ENCODE measurements at places on chromosomes 5 and 9.
A peak's percentile ranks its signal among the peaks of the same experiment; 100 is the strongest.

DNA sequence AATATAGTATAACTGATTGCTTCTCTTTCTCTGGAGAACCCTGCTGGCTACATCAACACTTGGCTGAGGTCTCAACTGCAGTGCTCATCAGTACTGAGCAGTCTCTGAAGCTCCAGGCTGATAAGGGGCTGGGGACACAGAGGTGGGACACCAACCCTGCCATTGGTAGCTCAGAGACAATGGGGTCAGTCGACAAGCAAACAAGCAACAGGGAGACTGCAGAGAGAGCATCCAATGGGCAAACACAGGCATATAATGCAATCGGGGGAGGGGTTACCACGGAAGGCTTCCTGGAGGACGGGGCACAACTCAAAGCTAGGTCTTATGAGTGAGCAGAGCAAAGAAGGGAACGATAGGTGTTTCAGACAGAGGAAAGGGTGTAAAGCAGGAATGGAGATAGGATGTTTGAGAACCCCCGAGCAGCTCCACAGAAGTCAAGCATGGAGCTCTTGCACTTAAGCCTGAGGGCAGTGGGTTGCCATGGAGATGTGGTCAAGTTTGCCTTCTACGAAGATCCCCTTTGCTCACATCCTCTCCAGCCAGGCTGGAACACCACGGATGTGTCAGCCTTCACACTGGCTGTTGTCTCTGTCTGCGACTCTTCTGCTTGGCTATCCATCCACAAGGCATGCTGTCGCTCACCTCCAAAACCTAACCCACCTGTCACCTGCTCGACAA, 21.5 kb upstream of the AKNA start:
- no peak for DNase-seq

- no peak for DNase-seq
These were observed 173.7 kb upstream of the KIF2A start for GRCh38 chr5:62132276-62132675.

GRCh38 chr5:54460181-54460919, 4.9 kb downstream of the HSPB3 start:
- DNase-seq = no peak

- no peak for DNase-seq
These were observed 203.4 kb downstream of the MCTP1 start for GRCh38 chr5:95081500-95081960.

DNA sequence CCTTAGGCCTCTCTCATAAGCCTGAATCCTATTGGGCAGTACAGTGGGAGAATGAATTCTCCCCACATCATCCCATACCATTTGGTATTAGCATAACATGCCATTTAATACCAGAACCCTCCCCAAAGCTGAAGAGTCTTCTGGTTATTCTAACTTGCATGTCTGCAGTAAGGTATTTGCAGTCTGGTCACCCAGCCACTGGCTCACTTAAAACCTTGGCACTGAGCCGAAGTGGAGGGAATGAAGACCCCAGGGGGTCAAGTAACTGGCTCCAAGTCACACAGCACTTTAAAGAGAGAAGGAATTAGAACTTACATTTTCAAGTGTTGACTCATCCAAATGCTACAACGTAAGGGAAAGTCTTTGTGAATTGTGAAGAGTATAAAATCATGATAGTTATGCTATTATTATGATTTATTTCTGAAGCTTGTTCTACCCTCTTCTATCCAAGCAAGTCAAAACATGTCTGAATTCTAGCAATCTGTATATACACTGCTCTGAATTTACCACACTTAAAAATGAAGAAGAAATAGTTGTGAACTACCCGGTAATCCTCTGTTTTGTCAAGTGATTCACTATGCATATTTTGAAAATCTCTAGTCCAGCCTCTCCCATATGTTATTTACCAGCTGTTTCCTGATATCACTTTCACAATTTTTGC, 28.5 kb downstream of the GLRA1 start:
- DNase-seq = peak; percentile 48

GRCh38 chr9:99722877-99723276, 98.8 kb upstream of the NR4A3 start:
- DNase-seq = no peak

- no peak for DNase-seq
These were observed 587 bp downstream of the MIER3 start for GRCh38 chr5:56951126-56951945.

DNA sequence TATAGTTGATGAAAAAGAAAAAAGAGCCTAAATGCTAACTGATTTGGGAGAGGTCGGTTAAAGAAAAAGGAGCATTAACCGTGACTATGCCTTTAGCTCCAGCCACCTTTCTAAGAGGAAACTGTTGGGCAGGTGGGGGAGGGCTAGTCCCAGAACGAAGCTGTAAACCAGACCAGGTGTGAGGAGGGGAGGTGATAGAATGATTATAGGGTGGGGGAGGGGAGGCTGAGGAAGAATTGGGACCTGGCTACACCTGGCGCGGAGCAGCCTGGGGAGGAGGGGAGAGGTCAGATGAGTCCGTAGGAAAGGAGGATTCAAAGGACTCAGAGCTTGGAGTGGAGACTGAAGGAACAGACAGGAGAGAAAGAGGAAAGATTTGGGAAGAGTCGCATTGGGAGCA, 73.4 kb downstream of the PHAX start:
- DNase-seq = no peak

DNA sequence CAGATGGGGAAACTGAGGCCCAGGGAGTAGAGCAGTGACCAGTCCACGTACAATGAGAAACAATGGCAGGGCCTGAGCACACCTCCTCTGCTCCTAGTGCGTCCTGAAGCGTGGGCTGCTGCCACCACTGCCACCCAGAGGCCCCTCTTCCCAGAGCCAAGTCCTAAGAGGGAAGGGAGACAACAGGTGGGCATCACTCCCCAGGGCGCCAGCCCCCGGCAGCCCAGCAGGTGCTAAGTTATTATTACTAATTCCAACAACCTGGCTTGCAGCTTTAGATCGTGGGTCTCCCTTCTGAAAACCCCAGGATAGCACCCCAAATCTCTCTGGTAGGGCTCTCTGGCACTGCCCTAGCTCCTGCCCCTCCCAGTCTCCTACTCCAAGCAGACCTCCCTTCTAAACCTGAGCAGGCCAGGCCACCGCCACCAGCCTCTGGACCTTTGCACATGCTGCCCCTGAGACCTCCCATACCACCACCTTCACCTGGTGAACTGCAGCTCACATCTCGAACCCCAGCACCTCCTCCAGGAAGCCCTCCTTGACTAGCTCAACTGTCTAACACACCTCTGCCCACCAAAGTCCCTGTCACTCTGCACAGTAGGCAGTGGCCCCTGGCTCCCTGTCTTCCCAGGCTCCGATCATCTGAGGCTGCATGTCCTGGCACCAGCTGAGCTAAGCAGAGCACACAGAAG, 65.8 kb downstream of the VAV2 start:
- no peak for DNase-seq

DNA sequence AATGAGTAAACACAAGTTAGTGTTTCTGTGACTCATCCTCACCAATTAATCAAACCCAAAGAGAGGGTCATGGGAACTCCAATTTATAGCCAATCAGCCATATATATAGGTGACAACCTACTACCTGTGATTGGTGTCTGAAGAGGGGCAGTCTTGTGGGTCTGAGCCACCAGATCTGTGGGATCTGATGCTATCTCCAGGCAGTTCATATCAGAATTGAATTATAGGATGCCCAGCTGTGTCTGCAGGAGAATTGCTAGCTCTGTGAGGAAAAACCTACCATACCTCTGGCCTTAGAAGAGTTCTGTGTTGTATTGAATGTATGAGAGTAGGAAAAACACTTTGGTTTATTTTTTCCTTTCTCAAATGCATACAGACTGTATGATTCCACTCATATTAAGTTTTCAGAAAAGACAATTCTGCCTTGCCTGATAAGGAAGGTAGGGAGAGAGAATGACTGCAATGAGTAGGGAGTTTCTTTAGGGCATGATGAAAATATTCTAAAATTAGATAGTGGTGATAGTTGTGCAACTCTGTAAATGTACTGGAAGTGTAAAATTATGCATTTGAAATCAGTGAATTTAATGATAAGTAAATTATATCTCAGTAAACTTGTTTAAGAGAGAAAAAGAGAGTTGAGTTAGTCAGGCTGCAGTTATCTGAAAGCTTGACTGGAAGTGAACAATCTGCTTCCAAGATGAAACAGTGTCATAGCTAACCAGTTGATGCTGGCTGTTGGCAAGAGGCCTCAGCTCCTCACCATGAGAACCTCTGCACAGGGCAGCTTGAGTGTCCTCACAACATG, 274.9 kb downstream of the AUH start:
- DNase-seq = no peak

- no peak for DNase-seq
These were observed 1.2 kb downstream of the G3BP1 start for GRCh38 chr5:151772846-151773561.

- DNase-seq = no peak
These were observed 27.3 kb upstream of the SHB start for GRCh38 chr9:38096238-38096805.

DNA sequence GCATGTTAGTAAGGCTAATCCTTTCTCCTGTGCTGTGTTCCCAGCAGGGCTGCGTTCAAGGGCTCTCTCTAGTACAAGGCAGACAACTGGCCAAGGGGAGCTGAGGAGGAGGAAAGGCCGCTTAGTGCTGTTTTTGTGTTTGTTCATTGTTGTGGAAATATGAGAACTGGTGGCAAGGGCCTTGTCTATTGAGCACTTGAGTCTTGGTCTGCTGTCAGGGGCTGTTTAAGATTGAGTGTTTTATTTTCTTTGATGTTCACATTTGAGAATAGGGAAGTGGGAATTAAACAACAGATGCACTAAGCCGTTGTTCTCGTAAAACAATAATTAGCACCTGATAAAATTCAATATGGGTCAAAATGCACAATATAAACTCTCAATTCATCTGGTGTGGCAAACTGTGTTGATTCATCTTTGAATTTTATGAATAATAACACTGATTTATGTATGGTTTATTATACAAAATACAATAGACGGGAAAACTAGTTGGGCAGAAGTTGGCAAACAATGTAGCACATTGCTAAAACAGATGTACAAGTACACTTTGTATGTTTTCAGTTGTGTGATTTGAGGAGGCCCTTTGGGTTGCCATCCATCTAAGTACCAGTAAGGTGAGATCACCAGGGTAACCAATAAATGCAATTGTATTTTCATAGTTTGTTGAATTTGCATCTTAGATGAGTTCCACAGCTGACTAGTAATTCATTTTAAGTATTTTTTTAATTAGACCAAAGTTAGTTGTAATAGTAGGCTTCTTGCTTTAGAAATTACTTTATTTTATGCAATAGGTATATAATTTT, 97.6 kb upstream of the GRHPR start:
- DNase-seq = no peak

Measured in DMS 273 treated with DMSO at 0.1 percent for 48 hours (cell line).